ENCODE measurements at places on chromosomes 4 and X.

- DNase-seq = no peak
Measured at GRCh38 chrX:43718546-43718945, 62.4 kb downstream of the MAOA start.

- DNase-seq = no peak
Measured at GRCh38 chr4:11050766-11051165, 366.2 kb upstream of the CLNK start.

DNA sequence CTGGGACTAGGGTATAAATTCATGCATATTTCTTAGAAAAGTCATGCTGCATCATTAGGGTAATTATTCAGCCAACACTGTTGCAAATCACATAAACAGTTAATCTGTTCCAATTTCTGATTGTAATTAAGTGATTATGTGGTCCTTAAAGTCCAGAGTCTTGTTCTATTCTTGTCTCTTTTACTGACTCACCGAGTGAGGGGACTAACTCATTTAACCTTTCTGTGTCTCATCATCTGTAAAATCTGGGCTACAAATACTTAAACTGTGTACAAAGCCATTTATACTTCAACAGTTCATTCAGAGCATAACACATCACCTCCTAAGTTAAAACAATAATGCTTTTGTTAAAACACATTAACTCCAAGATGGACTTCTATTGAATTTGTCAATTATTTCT is 65.4 kb upstream of the KLHL13 start:
- DNase-seq = no peak

DNA sequence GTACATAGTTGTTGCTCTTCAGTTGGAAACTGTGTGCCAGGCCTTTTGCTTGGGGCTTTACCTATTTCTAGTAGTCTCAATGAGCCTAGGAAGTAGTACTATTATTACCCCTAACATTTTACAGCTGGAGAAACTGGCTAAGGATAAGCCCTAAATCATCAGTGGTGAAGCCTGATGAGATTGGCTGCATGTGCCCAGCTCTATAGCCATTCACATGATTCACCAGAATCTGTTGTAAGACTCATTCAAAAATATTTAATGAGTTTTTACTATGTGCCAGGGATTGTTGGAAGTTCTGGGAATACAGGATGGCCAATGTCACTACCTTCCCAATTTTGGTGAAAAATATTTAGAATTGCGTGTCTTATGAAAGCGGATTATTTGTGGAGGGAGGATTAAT is 2.8 kb downstream of the KIT start:
- DNase-seq = no peak

- DNase-seq = no peak
Measured at GRCh38 chrX:77415161-77415560, 32.0 kb upstream of the FGF16 start.

- DNase-seq = no peak
Measured at GRCh38 chrX:40098264-40099054, 701 bp upstream of the BCOR start.

GRCh38 chr4:163649557-163650091 is 155.1 kb downstream of the TMA16 start:
- no peak for DNase-seq

DNA sequence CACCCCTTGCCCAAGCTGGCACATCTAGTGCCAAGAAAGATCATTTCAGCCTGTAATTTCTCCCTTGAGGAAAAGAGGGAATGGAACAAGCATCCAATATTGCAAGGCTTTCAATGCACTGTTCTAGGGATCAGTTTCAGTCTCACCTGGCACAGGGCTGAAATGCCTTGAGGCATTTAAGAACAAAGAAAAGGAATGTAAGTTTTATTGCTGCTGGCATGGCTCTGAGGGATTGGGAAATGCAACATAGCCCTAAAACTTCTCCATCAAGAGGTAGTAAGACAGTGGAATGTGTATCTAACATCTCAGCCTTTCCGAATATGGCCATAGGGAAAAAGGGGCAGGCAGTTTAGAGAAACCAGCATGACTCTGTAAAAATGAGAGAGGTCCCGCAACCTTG is 732.6 kb upstream of the LCORL start:
- DNase-seq = no peak

- DNase-seq = no peak
Measured at GRCh38 chr4:183180621-183181020, 81.6 kb downstream of the WWC2 start.

DNA sequence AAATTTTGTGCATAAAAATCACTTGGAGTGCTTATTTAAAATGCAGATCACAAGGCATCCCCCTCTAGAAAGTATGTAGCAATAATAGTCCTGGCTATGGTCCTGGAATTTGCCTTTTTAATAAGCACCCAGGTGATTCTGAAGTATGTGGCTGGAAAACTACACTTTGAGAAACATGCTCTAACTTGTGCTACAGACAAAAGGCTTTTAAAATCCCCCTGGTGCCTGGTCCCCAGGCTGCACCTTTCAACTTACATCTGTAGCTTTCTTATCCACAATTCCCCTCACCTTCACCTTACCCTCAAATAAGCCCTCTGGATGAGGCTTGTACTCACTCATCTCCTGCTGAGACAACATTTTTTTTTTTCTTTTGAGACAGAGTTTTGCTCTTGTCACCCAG is 21.1 kb downstream of the ART3 start:
- no peak for DNase-seq

DNA sequence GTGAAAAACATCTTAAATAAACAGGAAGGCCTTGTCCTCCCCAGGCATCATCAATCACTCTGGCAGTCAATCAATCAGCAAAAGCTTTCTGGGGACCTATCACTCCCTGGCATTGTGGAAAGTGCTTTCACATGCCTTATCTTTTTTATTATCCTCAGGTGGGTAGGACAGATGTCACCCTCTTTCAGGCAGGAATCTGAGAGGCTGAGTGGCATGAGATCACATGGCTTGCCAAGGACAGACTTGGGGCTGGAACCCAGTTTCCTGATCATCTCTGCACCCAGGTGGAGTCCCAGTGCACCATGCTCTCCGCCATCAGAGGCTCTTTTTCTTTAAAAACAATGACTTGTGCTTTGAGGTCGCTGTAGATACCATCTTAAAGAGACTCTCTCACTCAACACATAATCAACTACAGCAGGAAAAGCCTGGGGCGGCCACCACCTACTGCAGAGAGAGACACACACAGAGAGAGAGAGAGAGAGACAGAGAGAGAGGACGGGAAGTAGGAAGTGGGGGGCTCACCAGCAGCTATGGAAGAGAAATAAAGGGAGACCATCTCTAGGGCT is 282.7 kb downstream of the PTTG2 start:
- no peak for DNase-seq

DNA sequence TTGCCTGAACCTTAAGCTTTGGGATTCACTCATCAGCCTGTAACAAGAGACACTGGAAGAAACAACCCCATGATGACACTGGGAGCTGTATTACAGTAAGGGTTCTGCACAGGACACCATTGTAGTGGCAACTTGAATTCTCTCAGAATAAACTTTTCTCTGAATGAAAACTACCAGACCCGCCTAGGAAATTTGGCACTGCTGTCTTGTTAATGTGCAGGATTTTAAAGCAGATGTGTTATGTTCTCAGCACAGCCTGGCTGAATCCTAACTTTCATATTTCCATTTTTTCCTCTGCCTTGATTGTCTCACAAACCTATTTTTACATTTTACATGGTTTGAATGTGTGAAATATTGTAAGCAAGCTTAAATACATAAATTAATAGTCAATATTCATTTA is 253.6 kb downstream of the UNC5C start:
- DNase-seq = no peak

- DNase-seq = no peak
Measured at GRCh38 chr4:53507671-53508286, 83.5 kb downstream of the LNX1 start.

- DNase-seq = no peak
Measured at GRCh38 chr4:187396106-187396505, 599.5 kb upstream of the ZFP42 start.

- no peak for DNase-seq
Measured at GRCh38 chr4:152100379-152101201, 339.8 kb upstream of the GATB start.

- no peak for DNase-seq
Measured at GRCh38 chr4:146439999-146440398, 81.7 kb downstream of the SLC10A7 start.

DNA sequence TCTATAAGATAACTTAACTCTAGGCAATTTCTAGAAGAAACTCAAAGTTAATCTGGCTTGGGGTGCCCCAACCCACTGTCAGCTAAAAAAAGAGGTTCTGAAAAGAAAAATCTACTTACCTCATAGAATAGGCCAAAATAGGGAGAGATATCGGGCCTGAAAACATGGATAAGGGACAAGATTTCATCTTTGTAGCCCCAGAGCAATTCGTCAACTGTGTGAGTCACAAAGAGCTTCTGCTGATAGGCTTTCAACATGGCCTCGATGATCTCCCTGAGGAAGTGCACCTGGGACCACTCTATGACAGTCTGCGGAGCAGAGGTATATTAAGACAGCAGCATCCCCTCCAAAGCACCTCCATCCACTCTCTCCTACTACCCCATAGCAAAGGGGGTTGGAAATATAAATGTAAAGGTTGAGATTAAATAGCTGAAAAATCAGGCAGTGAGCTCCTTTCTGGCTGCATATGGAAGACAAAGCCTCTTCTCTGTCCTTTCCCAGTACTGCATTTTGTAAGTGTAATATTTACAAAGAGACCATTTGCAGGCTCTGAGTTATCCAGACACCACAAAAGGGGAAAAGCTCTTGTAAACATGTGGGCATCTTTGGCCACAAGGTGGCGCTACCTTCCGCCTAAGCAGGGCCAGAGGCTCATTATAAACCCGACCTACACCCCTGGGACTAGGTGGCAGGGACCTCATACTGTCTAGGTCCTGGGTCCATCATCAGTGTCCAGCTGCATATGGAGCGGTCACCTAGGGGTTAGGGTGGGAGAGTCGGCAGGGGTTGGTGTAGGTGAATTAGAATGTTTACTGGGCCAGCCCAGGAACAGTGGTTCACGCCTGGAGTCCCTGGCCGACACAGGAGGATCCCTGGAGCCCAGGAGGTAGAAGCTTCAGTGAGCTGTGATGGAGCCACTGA is 31.5 kb upstream of the NUP54 start:
- no peak for DNase-seq

- DNase-seq = no peak
Measured at GRCh38 chr4:107956011-107956410, 24.7 kb downstream of the CYP2U1 start.

DNA sequence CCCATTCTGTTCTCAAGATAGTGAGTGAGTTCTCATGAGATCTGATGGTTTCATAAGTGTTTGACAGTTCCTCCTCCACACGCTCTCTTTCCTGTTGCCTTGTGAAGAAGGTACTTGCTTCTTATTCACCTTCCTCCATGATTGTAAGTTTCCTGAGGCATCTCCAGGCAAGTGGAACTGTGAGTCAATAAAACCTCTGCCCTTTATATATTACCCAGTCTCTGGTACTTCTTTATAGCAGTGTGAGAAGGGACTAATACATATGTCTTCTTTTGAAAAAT is 58.4 kb downstream of the CFAP299 start:
- DNase-seq = no peak

GRCh38 chr4:101127176-101127790 is 220.0 kb downstream of the PPP3CA start:
- DNase-seq = no peak

GRCh38 chr4:98686847-98687246 is 28.4 kb upstream of the TSPAN5 start:
- DNase-seq = no peak

- no peak for DNase-seq
Measured at GRCh38 chr4:125780164-125780563, 465.4 kb downstream of the FAT4 start.

GRCh38 chrX:81586096-81586495 is 384.2 kb downstream of the SH3BGRL start:
- DNase-seq = no peak

GRCh38 chrX:12378253-12378652 is 240.0 kb downstream of the FRMPD4 start:
- no peak for DNase-seq

GRCh38 chr4:76622126-76622525 is 187.1 kb downstream of the SHROOM3 start:
- DNase-seq = no peak

GRCh38 chr4:140297221-140297570 is 76.2 kb upstream of the SCOC start:
- DNase-seq = no peak

DNA sequence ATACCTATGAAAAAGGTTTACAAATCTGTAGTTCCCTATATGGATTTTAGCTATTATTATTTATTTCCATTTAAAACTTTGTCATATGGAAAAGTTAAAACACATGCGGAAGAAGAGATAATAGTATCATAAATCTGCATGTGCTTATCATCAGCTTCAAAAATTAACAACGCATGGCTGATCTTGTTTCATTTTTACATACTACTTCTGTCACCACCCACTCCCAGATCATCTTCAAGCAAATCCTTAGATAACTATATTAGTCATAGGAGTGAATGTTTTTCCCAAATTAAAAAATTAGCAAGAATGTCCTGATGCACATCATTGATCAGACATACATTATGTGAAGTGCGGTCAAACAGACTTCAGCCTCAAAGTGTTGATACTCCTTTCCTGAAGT is 24.6 kb upstream of the MOB1B start:
- no peak for DNase-seq

- DNase-seq = no peak
Measured at GRCh38 chr4:47215759-47216158, 184.4 kb downstream of the GABRB1 start.

DNA sequence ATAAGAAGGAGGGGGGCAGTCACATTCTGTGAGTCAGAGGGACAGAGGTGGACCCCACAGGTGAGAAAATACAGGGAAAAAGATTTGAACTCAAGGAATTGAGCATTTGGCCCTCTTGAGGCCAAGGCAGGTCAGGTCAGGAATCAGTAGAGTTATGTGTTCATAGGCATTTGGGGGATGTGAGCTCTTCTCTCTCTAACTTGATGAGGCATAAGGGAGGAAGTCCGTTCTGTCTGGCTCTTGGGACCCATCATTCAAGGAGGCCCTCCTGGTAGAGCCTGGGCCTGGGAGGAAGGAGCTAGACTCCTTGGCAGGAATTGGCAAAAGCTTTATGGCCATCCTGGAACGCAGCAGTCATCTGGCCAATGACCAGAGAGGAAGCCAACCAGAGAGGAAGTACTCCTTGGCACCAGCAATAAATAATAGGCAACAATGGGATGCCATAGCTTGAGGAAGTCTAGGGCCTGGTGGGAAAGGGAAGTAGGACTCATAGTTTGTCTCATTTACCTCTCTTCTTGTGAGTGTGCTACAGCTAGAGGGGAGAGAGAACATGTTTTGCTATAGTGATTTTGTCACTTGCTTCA is 53.0 kb downstream of the MSN start:
- no peak for DNase-seq

GRCh38 chr4:117577686-117578311 is 456.5 kb upstream of the NDST3 start:
- DNase-seq = no peak

DNA sequence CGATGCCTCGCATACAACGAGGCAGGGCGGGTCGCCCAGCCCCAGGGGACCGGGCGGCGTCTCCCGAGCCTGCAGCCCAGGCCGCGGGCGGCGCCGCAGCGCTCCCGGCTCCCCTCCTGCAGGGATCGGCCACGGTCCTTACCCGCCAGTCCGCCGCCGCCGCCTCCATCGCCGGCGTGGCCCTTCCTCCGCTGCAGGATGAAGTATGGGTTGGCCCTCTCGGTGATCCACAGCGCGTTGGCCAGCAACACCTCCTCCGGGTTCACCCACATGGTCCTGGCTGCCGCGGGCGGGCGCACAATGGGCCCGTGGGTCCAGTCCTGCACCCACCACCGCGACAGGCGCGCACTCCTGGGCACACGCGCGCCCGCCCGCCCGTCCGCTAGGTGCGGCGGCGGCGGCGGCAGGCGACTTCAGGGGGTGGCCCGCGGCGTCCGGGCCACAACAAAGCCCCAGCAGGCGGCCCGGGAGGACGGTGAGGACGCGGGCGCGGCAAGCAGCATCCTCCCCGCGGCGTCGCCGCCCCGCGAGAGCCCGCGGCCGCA is 339 bp downstream of the TBC1D9 start:
- DNase-seq = no peak

All from GM12878 (cell line).